Keratinocyte (primary cell): ENCODE measurements at places on chromosomes 1 and 21. TPM values are rescaled to one million over a fixed set of nuclear protein-coding genes. Genes with fewer than 3 reads are reported as not detected.

Gene CLCA2
- 276 to 518 TPM (median 407 TPM) in 3 replicates for polyA plus RNA-seq

Gene TOMM40L
- polyA plus RNA-seq, result 14.4 to 18.2 TPM (median 17.5 TPM) in 3 replicates

Gene HAO2
- polyA plus RNA-seq, result not detected in 3 replicates

Gene ZNF648
- not detected in 3 replicates for polyA plus RNA-seq

Gene MAEL
- not detected in 3 replicates for polyA plus RNA-seq

Gene SPRR1B
- 253 to 503 TPM (median 436 TPM) in 3 replicates for polyA plus RNA-seq

Gene EPHA2
- 55.6 to 70.9 TPM (median 60.3 TPM) in 3 replicates for polyA plus RNA-seq

Gene PPFIA4
- 0.63 to 4.2 TPM (median 2.3 TPM) in 3 replicates for polyA plus RNA-seq

DNA sequence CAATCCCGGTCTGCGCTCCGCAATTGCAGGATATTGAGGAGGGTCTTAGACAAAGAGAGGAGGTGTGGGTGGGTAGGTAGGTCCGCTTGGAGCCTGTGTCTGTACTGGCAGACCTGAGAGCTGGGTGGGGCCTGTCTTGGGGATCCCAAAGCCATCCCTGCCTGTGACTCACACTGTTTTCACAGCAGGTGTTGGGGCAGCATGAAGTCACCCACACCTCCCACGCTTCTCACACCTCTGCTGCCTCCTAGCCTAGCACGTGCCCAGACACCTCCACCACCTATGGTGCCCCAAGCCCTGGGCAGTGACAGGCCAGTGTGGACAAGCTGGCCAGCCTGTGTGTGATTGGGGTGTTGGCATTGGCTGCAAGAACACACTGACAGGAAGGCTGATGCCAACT, 65.7 kb upstream of the ECE1 start:
- peaks cover 3% of the 10 kb centered on the region for H3K27me3 ChIP-seq
- H3K36me3 ChIP-seq, result no peaks in the 10 kb centered on the region
- H3K4me3 ChIP-seq, result no peak overlapping the region
- no peak for DNase-seq
- H3K4me1 ChIP-seq, result peaks cover 6% of the 10 kb centered on the region

DNA sequence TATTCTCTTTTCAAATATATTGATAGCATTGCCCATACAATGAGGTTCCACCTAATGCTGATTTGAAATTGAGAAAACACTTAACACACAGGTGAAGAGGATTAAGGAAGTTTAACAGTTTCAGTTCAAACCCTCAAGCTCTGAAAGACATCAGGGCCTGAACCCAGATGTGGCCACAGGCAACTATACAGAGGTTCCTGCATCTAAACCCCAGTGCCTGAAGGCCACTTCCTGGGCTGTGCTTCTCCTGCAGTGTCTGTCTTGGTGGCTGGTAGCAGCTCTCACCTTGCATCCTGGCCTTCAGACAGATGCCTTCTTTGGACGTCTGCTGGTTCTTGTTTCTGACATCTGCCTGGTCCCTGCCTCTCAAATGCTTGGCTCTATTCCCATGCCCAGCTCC, 25.1 kb upstream of the NGF start:
- no peaks in the 10 kb centered on the region for H3K36me3 ChIP-seq
- no peak overlapping the region for H3K27ac ChIP-seq
- no peaks in the 10 kb centered on the region for H3K27me3 ChIP-seq
- DNase-seq, result no peak
- no peaks in the 10 kb centered on the region for H3K4me1 ChIP-seq

DNA sequence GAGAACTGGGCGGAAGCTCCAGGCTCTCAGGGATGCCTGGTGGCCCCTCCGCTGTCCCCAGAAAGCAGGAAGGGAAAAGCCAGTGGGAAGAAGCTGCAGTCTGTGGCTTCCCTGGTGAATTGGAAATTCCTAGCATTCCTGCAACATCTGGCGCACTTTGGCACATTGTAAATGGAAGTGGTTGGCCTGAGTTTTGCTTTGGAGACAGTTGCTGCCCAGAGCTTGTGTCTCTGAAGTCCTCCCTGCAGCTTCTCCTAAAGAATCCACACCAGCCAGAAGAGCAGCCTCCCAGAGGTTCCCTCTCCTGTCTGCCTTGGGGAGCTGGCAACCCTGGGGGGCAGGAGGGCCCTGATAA, 48.2 kb downstream of the ARHGEF10L start:
- no peak overlapping the region for H3K4me3 ChIP-seq
- no peak for DNase-seq
- H3K27ac ChIP-seq, result no peak overlapping the region
- no peaks in the 10 kb centered on the region for H3K36me3 ChIP-seq
- peaks cover 28% of the 10 kb centered on the region for H3K4me1 ChIP-seq

GRCh38 chr1:24900985-24901781, 28.9 kb downstream of the RUNX3 start:
- H3K36me3 ChIP-seq, result no peaks in the 10 kb centered on the region
- H3K27ac ChIP-seq, result no peak overlapping the region
- H3K27me3 ChIP-seq, result peaks cover 27% of the 10 kb centered on the region
- H3K4me1 ChIP-seq, result no peaks in the 10 kb centered on the region

DNA sequence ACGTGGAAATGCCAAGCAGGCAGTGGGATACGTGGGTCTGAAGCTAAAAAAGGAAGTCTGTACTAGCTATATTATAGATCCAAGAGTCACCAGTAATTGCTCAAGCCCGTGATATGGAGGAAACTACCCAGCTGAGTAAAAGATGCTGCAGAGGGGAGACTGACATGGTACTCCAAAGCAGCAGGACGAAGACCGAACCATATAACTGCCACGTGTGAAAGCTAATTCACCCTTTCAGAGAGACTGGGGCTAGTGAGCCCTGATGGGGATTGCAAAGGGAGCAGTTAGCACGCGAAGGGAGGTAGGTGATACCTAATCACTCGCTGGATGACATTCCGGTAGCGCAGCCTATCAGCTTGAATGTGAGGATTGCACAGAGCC, 316 bp downstream of the AP4B1 start:
- DNase-seq, result no peak
- no peaks in the 10 kb centered on the region for H3K27me3 ChIP-seq
- H3K4me3 ChIP-seq, result peak overlapping the region; percentile 67

GRCh38 chr1:7046314-7046713, 261.1 kb downstream of the CAMTA1 start:
- H3K4me1 ChIP-seq, result no peaks in the 10 kb centered on the region
- H3K27ac ChIP-seq, result no peak overlapping the region
- peaks cover 18% of the 10 kb centered on the region for H3K27me3 ChIP-seq

GRCh38 chr1:172117800-172118199, 276.5 kb downstream of the DNM3 start:
- no peak for DNase-seq
- no peak overlapping the region for H3K27ac ChIP-seq
- no peak overlapping the region for H3K4me3 ChIP-seq
- H3K27me3 ChIP-seq, result no peaks in the 10 kb centered on the region
- H3K4me1 ChIP-seq, result peaks cover 6% of the 10 kb centered on the region
- H3K36me3 ChIP-seq, result no peaks in the 10 kb centered on the region

GRCh38 chr1:116152950-116153691, 41.9 kb downstream of the MAB21L3 start:
- H3K27me3 ChIP-seq, result peaks cover 3% of the 10 kb centered on the region
- no peak overlapping the region for H3K27ac ChIP-seq
- H3K36me3 ChIP-seq, result no peaks in the 10 kb centered on the region
- H3K4me1 ChIP-seq, result peaks cover 5% of the 10 kb centered on the region
- H3K4me3 ChIP-seq, result no peak overlapping the region
- no peak for DNase-seq

DNA sequence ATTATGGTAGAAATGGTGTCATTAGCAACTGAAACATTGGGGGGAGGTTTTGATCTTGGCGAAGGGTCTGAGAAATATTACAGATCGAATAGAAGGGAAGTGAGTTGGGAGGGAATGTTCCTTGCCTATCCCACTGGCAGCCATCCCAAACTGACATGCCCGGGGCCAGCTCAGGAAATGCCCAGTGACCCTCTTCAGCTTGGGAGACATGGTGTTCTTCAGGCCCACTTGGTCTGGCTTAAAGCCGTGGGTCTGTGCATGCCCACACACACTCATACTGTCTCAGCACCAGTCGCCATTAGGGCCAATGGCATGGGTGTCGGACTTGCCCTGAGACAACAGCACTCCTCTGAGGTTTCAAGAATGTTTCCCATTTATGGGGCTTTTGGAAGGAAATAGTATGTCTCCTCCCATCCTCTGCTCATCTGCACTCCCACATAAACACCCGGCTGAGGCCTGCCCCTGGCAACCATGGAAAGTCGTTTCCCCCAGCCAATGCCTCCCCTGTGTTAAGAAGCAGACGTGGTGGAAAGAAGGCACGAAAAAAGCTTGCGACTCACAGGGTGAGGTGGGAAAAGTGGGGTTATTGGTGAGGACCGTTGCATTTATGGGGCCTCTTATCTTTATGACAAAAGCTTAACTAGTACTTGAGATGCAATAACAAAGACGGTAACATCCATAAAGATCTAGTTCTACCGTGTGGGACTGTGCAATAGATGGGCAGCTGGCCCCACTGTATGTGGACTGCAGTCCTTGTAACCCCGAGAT, 2.0 kb downstream of the RNF186 start:
- H3K4me3 ChIP-seq, result no peak overlapping the region
- DNase-seq, result no peak
- H3K27ac ChIP-seq, result no peak overlapping the region
- no peaks in the 10 kb centered on the region for H3K36me3 ChIP-seq
- H3K4me1 ChIP-seq, result no peaks in the 10 kb centered on the region

GRCh38 chr1:116769104-116769452, 14.8 kb downstream of the CD2 start:
- H3K4me1 ChIP-seq, result peaks cover 6% of the 10 kb centered on the region
- H3K27me3 ChIP-seq, result no peaks in the 10 kb centered on the region
- no peak for DNase-seq
- no peaks in the 10 kb centered on the region for H3K36me3 ChIP-seq

GRCh38 chr1:32816676-32817158, 441 bp downstream of the YARS1 start:
- peaks cover 27% of the 10 kb centered on the region for H3K4me1 ChIP-seq
- H3K36me3 ChIP-seq, result peaks cover 13% of the 10 kb centered on the region
- peak; percentile 71 for DNase-seq
- peak overlapping the region; percentile 89 for H3K4me3 ChIP-seq

GRCh38 chr1:167430134-167430848, 88.0 kb downstream of the CD247 start:
- no peaks in the 10 kb centered on the region for H3K4me1 ChIP-seq
- H3K36me3 ChIP-seq, result no peaks in the 10 kb centered on the region
- H3K4me3 ChIP-seq, result no peak overlapping the region
- DNase-seq, result no peak
- H3K27ac ChIP-seq, result no peak overlapping the region
- no peaks in the 10 kb centered on the region for H3K27me3 ChIP-seq

DNA sequence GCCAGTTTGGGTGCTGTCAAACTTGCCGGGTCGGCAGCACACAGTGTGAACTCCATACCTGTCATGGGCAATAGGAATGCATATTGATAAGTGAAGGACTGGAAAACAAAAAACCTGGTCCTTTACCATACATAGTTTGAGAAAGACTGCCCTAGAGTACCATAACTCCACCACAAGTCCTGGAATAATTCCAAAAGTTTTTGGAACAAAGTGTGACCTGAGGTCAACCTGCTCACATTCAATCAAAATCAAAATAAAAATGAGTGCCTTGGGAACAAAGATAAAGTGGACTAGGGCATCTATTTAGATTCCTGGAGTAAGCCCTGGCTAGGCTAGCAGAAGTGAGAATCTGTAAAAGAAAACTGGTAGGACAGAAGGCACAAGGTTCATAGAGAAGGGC, 7.6 kb downstream of the PEX19 start:
- no peak overlapping the region for H3K4me3 ChIP-seq
- no peak overlapping the region for H3K27ac ChIP-seq
- H3K36me3 ChIP-seq, result peaks cover 32% of the 10 kb centered on the region
- H3K27me3 ChIP-seq, result no peaks in the 10 kb centered on the region

GRCh38 chr21:38938343-38938742, 132.6 kb downstream of the ETS2 start:
- no peaks in the 10 kb centered on the region for H3K4me1 ChIP-seq
- no peaks in the 10 kb centered on the region for H3K36me3 ChIP-seq
- no peak for DNase-seq
- no peaks in the 10 kb centered on the region for H3K27me3 ChIP-seq
- no peak overlapping the region for H3K27ac ChIP-seq
- H3K4me3 ChIP-seq, result no peak overlapping the region
